ENCODE measurements at places on chromosomes 12 and 14.
A peak's percentile ranks its signal among the peaks of the same experiment; 100 is the strongest.

DNA sequence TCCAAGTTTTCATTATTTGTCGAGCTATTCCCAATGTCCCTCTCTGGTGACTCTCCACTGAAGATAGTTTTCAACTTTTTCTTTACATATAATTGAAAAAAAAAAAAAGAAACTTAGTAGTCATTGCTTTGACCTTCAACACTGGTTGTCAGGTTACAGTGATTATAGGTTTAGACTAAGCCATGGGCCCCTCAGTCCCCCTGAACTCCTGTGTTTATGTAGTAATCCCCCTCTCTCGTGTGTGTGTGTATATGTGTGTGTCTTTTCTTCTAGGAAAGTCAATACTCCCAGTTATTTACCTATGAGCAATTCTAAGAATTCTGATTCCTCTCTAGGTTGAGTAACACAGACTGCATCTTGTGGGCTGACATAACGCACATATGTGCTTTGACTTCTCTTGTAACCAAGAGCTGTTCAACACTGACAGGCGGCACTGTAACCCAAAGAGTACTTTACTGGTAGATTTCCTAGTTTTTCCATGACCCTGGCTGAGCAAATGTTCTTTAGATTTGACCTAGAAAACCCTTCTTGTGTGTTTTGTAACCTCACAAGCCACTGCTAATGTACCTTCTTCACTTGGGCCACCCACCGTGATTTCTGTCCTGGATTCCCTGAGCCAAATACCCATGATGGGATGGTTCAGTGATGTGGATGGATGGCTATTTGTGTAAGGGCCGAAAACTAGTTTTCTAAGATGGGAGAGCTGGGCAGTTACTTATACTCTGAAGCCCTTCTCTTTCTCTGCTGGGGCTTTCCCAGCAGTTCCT lies 15.0 kb upstream of the MANSC4 start:
- no peak for DNase-seq

DNA sequence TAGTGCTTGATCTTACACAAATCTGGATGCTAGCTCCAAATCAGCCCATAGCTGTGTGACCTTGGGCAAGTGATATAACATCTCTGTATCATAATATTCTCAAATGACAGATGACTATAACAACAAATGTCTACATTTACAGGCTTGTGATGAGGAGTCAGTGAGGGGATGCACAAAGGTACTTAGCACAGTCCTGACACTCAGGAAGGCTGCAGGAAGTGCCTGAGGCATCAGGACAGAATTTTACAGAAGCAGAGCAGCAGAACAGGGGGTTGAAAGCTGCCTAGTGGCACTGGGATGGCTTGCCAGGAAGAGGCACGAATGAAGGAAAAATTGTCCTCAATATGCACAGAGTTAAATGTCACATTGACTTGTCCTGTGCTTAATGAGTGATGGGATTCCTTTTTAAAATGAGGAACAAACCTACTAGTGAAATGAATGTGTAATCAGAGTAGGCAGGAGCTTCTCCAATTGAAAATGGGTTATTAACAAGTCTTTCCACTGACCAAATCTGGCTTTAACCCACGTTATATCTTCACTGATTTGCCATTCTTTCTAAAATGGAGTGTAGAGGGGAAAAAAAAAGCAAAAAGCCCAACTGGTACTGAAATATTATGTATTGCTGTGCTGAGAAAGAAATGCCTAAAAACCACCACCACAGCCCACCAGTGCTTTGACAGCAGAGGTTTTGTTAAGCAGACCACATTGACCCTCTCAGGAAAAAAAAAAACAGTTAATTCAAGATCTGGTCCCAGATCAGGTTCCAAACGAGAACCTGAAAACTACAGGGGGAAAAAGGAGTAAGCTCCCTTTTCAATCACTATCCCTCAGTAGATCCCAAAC lies 11.6 kb downstream of the BTG1 start:
- no peak for DNase-seq

DNA sequence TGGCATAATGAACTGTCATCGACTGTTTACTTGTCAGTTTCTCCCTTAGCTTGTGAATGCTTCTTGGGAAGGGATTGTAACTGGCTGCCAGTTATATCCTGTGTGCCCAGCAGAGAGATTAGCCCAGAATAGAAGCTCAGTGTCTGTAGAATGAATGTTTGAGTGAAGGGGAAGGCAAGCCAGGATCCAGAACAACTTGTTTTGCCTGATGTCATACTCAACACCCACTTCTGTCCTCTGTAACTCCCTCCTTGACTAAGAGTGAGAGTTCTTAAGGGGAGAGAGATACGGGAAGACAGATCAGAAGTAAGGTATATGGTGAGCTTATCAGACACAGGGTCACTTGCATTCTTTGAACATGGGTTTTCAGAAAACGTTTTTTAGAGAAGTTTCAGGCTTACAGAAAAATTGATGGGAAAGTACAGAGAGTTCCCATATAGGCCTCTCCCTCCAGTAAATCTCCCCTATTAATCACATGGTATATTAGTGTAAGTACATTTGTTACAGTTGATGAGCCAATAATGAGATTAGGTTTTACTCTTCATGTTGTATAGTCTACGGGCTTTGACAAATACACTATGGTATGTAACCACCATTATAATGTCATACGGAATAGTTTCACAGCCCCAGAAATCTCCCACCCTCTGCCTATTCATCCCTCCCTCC lies 5.6 kb upstream of the SPPL3 start:
- no peak for DNase-seq

DNA sequence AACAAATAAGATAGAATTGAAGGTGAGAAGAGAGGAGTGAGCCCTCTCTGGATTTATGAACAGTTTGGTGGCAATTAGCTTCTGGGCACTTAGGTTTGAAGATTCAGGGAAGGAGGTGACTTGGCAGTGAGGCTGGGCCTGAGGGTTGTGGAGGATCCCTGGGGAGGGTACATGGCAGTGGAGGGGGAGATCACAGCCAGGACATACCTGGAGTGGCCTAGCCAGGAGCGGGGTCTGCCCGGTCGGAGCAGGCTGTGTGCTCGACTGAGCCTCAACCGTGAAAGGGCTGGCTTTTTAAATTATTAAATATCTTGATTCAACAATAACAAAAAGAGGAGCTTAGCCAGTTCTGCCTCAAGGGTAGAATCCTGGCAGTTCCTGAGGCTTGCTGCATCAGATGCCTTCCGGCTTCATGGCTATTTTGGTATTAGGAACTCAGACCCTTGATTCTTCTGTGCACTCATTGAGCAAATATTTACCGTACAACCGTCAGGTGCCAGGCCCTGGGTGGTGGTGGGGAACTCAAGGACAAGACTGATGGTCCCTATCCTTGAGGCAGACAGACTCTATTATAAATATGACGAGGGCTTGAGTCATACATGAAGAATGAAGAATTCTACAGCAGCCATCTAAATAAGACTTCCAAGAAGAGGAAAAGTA lies 73.4 kb downstream of the SPTB start:
- no peak for DNase-seq

DNA sequence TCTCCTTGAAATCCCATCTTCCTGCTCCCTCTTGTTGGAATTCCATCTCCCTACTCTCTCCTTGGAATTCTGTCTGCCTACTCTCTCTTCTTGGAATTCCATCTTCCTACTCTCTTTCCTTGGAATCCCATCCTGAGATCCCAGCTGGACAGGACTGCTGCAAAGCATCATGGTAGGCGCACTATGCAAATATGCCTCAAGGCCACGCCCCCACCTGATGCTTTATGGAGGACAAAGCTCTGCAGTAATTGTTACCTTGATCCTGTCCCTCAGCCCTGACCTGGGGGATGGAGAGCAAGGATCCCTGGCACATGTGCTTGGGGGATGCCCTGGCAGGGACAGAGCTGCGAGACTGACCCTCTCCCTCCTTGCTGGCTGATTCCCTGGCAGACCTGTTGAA lies 185.6 kb downstream of the TBX5 start:
- no peak for DNase-seq

- DNase-seq: no peak
Observed at GRCh38 chr12:127479256-127479655, 787.7 kb upstream of the TMEM132C start.

DNA sequence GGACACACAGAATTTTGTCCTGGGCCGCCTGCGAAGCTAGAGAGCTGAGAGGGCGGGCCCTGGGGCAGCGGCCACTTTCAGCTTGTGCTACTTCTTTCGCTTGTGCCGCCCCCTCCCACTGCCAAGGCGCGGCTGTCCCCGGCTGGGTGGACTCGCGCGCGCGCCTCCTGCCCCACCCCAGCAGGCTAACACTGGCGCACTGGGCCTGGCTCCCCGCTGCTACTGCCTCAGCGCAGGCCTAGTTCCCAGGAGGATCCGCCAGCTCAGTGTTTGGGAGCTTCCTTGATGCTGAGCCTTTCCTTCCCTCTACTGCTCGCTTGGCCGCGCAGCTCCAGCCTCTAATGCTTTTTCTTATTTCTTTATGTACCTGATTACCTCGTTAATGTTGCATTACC lies 27.4 kb upstream of the METAP2 start:
- DNase-seq: no peak

DNA sequence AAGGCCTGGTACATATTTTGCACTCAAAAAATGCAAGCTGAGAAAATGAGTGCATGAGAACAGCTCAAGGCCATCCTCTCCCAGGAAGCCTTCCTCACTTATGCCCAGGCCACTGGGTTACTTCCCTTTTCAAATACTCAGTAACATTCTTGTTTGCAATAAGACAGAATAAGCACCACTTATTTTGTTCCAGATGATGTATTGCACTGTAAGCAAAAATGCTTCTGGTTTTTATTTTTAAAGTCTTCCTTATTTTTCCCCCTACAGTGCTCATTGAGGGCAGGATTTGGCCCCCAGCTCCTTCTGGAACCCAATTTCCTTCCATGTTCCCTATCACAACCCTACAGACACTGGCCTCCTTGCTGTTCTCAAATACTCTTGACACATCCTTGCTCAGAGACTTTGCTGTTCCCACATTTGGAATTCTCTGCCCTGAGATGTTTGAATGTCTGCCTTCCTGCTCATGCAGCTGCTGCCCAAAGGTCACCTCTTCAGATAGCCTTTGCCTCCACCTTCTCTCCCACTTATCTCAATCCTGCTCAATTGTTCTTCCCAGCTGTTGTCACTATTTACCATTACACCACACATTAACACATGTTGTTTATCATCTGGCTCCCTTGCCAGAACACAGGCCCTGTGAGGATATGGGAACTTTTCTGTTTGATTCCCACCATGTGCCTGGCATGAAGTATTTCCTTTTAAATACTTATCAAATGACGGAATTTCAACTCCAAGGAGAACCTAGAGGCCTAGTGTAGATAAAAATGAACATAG lies 49.9 kb downstream of the IFNG start:
- DNase-seq: no peak

GRCh38 chr12:93127582-93128331 lies 198.7 kb upstream of the EEA1 start:
- peak; percentile 81 for DNase-seq

DNA sequence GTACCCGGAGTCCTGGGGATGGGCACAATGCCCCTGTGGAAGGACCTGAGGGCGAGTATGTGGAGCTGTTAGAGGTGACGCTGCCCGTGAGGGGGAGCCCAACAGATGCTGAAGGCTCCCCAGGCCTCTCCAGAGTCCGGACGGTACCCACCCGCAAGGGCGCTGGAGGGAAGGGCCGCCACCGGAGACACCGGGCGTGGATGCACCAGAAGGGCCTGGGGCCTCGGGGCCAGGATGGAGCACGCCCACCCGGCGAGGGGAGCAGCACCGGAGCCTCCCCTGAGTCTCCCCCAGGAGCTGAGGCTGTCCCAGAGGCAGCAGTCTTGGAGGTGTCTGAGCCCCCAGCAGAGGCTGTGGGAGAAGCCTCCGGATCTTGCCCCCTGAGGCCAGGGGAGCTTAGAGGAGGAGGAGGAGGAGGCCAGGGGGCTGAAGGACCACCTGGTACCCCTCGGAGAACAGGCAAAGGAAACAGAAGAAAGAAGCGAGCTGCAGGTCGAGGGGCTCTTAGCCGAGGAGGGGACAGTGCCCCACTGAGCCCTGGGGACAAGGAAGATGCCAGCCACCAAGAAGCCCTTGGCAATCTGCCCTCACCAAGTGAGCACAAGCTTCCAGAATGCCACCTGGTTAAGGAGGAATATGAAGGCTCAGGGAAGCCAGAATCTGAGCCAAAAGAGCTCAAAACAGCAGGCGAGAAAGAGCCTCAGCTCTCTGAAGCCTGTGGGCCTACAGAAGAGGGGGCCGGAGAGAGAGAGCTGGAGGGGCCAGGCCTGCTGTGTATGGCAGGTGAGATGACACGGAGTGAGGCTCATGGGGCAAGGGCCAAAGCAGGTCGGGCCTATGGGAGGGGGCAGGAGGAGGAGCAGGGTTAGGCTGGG lies 4.5 kb downstream of the ARHGEF40 start:
- DNase-seq: no peak

DNA sequence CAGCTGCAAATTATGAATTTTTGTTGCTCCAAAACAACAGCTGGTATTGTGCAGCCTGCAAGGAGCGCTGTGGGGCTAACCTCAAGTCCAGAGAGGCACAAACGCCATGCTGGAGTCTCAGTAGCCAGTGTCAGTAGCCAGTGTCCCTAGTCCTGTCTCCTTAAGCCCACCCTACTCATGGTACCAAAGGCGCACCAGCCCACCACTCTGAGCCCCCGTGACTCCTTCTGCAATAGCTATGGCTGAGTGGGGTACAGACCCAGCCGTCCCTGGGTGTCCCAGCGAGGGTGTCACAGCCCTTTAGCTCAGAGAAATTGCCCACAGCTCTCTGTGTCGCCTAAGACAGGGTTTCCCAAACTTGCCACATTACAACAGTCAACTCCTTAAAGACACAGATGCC lies 65.2 kb downstream of the ARL6IP4 start:
- no peak for DNase-seq

- DNase-seq: no peak
Observed at GRCh38 chr12:78403681-78404080, 460.9 kb upstream of the SYT1 start.

GRCh38 chr14:104702673-104703072 lies 13.3 kb downstream of the INF2 start:
- DNase-seq: no peak

All from smooth muscle cell of the brain vasculature (primary cell).